Stimulated activated naive B cell treated with anti-CD40 and anti-IgM and Interleukin-4, amounts not matched to agents 10 μg/mL and 1 μg/mL and 100 μg/mL, for 72 hours (primary cell): ENCODE measurements at places on chromosomes 16 and 17.

- no peak for DNase-seq
Observed at GRCh38 chr17:55320594-55321426, 56.0 kb downstream of the HLF start.

DNA sequence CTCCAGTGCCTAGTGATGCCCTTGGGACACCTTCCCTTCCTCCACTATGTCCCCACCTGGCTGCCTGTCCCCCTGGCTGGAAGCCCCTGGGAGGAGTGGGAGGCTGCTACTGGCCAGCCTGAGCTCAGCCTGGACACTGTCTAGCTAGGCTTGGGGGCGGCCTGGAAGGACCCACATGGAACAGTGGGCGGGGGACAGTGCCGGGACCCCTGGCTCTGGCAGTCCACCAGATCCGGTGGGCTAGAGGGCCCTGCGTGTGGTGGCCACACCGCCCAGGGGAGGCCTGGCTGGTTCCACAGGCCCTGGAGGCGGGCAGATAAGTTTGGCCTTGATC, 388.0 kb upstream of the TNRC6C start:
- DNase-seq, result no peak

DNA sequence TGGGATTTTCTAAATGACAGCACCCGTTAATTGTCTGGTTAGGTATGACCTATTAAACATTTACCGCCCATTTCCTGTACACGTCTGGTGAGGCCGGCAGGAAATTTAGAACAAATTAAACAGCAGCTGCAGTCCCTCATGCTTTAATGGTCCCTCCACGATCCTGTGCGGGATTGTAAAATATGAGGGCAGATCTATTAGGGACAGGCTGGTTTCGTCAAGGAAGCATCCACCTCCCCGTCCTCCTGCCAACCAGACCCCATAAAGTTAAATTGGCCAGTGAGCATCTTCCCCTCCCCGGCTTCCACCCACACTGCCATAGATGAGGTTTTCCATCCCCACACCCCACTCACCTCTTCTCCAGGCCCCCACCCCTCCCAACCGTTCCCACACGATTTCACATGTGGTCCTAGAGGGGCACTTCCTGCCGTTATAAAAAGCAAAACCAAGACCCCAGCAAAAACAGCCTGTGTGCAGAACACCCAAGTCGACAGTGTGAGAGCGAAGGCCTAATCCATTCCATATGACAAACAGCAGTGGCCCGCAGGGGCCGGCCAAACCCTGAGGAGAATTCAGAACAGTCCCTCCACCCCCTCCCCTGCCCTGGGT, 331.9 kb downstream of the FOXL1 start:
- DNase-seq, result no peak

DNA sequence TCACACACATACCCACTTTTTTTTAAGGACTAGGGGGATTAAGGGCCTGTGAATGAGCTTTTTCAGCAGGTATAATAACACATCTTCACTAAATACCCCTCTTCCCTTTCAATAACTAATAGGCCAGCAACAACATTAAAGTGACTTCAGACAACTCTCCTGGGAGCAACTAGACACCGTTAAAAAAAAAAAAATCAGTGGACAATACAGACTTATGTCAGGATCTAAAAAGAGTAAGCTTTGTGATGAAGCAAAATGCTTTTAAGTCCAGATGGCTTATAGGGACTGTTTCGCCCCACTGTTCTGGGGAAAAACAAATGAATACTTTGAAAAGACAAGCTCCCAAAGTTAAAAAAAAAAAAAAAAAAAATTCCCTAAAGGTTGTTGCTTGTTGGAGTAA, 29.0 kb downstream of the SPAG9 start:
- no peak for DNase-seq

DNA sequence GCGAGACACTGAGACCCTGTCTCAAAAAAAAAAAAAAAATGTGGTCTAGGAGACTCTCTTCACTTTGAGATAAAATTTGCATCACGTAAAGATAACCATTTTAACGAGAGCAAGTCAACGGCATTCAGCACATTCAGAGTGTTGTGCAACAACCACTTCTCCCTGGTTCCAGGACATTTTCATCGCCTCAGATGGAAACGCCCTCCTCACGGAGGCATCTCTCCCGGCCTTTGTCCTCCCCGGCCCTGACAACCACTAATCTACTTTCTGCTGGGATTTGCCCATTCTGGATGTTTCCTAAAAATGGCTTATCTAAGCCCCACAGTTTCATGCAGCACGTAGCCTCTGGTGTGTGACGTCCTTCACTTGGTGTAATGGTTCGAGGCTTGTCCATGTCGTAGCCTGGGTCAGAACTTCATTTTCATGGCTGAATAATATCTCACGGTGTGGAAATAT, 6.4 kb upstream of the NPRL3 start:
- DNase-seq, result no peak

- DNase-seq, result no peak
Observed at GRCh38 chr17:66021757-66022156, 170.2 kb downstream of the CEP112 start.

DNA sequence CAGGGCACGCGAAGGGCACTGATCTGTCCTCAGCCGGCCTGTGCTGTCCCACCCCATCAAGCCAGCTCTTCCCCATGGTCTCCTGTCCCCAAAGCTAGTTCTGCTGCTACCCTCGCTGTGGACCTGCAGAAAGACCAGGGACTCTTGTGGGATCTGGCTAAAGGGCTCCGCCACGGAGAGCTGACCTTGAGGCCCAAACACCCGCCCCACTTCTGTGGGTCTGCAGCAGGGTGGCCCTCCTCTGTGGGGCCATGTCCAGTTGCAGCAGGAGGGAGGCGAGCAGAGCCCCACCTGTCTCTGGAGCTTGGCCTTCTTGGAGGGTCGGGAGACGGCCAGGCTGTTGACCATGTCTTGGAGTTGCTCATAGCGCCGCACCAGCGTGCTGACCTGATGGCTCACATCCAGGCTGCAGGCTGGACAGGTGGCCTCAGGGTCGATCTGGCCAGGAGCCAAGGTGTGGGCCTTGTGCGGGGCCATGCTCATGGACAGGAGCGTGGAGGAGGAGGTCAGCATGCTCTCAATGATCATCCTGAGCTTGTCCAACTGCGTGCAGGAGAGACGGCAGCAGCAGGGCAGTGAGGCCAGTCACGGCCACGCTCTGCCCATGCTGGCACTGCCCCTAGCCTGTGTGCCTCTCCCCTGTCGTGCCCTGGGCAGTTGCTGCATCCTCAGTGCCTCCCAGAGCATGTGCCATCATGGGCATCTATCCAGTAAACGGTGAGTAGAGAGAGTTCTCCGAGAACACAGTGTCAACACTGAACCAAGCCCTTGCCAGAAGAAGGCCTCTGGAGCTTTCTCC, 16.6 kb downstream of the UBALD2 start:
- DNase-seq, result no peak

DNA sequence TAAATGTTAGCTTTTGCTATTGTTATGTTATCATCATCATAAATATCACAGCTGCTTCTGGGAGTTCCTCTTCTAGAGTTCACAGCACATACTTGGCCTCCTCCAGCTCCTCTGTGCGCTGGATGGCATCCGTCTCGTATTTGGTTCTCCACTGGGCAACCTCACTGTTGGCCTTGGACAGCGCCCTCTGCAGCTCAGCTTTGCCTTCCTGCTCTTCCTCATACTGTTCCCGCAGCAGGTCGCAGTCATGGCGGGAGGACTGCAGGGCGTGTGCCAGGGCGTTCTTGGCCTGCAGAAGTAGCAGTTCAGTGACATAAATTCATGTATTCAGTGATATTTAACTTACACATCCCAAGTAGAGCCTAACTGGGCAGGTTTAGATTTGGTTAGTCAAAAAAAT, 23.4 kb downstream of the MYH8 start:
- DNase-seq, result no peak

DNA sequence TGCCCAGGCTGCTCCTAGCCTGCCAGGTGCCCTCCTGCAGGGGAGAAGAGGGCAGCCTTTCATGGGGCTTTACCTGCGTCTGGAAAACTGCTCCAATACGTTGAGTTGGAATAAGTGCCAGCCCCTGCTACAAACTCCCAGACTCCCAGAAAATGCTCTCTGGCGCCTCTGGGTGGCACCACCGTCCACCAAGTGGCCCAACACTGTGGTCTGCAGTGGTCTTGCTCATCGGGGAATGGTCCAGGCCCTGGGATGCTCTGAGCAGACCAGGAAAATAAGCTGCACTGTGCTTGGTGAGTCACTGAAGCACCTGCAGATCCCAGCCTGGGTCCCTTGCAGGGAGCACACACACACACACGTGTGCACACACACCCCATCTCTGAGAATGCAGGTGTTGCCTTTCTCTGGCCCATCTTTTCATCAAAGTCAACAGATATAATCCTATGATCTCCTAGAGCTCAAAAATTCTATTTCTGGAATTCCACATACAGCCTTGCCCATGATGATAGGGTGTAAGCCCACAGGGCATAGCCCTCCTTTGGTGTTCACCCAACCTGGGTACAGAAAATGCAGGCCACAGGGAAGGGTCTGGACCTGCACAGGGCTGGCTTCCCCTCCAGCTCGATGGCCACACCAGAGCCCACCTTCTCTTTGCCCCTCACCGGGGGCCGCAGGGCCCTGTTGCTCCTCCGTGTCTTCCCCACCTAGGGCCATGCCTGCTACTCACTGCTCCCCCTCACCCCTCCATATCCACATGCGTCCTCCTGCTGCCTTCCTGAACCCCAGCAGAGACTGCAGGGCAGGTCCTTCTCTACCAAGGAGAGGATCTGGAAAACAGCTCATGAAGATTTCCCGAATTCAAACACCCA, 20.5 kb downstream of the CDIP1 start:
- DNase-seq, result no peak

GRCh38 chr16:7547736-7548135, 215.1 kb downstream of the RBFOX1 start:
- DNase-seq, result no peak

DNA sequence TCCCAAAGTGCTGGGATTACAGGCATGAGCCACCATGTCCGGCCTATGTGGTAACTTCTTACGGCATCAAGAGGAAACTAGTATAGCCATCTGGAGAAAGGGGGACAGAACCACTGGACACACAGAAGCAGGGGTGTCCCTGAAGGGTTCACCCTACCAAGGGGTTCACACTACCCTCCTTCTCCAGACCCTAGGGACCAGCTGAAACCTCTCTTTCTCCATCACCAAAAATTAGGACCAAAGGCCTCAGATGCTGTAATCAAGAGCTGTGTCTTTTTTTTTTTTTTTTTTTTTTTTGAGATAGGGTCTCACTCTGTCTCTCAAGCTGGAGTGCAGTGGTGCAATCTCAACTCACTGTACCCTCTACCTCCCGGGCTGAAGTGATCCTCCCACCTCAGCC, 33.2 kb downstream of the ZFHX3 start:
- DNase-seq, result no peak

- DNase-seq, result no peak
Observed at GRCh38 chr17:68248891-68249290, 1.0 kb downstream of the AMZ2 start.

GRCh38 chr17:49501496-49501895, 6.4 kb downstream of the NGFR start:
- no peak for DNase-seq

- no peak for DNase-seq
Observed at GRCh38 chr16:71453036-71453435, 9.0 kb downstream of the ZNF23 start.

DNA sequence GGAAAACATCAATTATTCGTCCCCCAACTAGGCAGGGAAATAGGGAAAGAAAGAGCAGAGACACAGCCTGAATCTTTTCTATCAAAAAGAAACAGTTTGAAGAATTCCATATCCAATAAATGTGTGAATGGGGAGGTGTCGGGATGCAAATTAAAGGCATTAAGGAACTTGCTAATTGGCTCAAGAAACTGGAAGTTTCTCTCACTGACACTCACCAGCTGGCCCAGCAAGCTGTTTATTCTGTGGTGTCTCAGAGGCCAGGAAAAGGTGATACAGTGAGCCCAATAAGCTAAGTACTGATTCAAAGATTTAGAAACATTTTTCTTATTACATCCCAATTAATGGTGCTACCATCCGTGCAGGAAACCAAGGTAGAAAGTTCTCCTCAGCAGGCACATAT, 104.4 kb upstream of the CLEC3A start:
- no peak for DNase-seq

DNA sequence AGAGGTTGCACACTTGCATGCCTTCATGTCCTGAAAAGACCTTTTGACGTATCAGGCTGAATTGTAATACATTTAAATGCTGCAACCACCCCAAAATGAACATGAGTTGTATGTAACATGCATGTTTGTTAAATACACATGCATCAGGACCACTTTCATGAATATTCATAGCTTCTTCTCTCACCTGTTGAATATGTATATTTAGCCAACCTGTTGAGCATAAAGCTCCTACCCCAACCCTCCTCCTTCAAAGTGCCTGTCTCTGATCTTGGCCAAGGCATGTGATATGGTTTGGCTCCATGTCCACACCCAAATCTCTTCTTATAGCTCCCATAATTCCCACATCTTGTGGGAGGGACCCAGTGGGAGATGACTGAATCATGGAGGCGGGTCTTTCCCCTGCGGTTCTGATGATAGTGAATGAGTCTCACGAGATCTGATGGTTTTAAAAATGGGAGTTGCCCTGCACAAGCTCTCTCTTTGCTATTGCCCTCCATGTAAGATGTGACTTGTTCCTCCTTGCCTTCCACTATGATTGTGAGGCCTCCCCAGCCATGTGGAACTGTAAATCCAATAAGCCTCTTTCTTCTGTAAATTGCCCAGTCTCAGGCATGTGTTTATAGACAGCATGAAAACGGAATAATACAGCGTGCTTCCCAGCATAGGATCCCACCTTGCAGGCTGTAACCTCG, 3.8 kb upstream of the CRYM start:
- DNase-seq, result no peak

DNA sequence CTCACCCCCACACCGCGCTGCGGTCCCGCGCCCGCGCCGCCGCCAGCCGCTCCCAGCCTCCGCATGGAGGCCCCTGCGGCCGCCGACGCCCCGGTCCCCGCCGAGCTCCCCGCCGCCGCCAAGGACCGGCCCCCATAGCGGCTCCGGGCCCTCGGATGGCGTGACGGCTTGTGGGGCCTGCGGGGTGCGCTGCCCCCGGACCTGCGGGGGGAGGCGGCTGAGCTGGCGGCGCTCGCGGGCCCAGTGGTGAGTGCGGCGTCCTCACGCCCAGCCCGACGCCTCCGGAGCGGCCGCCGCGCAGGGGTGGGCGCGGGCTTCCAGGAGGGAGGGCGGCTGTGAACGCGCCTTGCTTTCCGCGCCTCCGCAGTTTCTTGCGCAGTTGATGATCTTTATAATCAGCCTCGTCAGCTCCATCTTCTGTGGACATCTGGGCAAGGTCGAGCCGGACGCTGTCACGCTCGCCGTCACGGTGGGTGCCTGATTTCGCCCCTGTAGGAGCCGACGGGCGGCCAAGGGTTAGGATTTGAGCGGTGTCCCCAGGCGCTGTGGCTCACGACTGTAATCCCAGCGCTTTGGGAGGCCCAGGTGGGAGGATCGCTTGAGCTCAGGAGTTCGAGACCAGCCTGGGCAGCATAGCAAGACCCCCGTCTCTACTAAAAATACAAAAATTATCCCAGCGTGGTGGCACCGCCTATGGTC, 46.4 kb downstream of the SLC47A1 start:
- DNase-seq, result no peak

DNA sequence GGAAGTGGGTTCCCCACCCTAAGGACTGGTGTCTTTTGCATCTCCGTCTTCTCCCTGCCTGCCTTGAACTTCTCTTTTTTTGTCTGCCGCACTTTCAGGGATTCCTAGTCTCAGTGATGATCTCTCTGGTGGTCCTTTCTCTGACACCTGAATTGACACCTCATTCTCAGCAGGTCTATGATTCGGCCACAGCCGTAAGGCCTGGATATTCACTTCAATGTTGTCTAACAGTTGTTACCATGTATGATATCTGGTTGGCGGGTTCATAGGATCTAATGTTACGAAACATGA, 25.1 kb upstream of the SLC47A1 start:
- DNase-seq, result peak; percentile 13

- no peak for DNase-seq
Observed at GRCh38 chr17:44258811-44259351, 9.1 kb downstream of the SLC4A1 start.

- DNase-seq, result peak; percentile 40
Observed at GRCh38 chr17:42050393-42051012, at the start of gene C17orf113. C17orf113 (minus strand) TSS chr17:42050601; CDS start chr17:42043376, 7,225 bp downstream.
